NCI-H146 (cell line): ENCODE measurements at places on chromosomes 16 and 17.

DNA sequence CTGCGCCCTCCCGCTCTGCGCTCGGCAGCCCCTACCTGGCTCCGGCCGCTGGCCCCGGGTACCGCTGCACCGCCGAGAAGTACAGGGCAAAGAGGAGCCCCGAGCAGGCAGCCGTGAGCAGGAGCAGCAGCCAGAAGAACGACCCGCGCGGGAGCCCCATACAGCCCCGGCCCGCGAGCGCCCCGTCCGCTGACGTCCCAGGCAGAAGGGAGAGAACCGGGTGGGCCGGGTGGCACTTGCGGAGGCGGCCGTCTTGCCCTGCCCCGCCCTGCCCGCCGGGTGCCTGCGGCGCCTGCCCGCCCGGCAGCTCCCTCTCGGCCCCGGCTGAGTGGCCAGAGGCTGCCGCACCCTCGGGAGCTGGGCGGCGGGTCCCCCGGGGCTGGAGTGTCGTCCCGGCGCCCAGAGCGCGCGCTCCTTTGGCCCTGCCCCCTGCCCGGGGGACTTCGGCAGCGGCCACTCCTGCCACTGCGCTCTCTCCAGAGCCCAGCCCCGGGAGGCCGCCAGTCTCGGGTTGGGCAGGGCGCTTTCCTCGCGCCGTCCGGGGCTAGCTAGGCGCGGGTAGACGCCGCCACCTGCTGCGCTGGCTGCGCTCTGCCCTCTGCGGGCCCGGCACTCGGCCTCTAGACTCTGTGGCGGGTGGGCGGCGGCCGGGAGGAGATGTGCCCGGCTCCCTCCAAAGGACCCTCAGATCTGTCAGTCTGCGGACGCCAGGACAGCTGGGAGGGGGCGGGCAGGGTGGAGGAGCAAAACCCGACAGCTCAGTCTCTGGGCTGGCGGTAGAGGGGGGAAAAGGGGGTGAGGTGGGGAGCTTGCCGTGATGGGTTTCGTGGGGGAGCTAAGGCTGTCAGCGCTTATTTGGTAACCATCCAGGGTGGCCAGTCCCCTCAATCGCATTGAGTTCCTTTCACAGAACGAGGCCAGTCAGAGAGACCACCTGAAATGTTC lies at the start of gene ST6GALNAC2:
TSS of gene ST6GALNAC2 (minus strand) at position 212 of the 945 bp plus-strand sequence. CDS start at position 160, 52 bp downstream.
- DNase-seq = peak; percentile 83

DNA sequence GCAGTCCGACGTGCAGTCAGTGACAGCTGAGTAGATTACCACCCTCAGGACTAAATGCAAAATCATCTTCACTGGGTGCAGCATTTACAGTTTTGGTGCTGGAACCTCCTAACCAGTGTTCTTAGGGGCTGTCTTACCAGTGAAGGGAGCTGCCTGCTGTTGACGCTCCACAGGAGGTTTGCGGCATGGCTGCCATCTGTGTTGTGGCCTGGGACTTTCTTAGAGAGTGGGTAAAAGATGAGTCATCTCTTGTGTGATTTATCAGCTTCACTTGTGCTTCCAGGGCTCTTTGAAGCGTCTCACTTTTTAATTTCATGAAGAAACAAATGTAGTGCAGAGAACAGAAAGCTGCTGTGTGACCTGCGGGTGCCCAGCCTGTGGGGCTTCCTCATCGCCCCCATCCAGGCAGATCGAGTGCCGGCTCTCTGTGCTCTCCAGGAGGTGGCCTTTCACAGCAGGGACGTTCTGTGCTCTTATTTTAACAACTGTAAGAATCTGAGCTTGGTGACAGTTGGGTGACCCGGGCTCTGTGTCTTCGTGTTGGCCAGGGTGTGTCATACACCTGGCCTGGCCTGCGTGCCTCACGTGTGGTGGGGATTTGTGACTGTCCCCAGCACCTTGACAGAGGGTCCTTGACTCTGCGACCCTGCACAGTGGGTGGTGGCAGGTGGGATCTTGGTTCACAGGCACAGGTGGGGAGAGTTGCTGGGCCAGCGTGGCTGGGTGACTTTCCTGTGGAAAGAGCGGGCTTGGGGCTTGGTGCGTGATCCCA lies 24.3 kb upstream of the ZNF750 start:
- DNase-seq = peak; percentile 85

- DNase-seq = no peak
Observed at GRCh38 chr17:17343896-17344506, 40.8 kb downstream of the NT5M start.

GRCh38 chr17:8221663-8222379 lies 11.4 kb upstream of the AURKB start:
- DNase-seq = peak; percentile 85

- DNase-seq = no peak
Observed at GRCh38 chr16:11333702-11334101, 11.6 kb upstream of the RMI2 start.

DNA sequence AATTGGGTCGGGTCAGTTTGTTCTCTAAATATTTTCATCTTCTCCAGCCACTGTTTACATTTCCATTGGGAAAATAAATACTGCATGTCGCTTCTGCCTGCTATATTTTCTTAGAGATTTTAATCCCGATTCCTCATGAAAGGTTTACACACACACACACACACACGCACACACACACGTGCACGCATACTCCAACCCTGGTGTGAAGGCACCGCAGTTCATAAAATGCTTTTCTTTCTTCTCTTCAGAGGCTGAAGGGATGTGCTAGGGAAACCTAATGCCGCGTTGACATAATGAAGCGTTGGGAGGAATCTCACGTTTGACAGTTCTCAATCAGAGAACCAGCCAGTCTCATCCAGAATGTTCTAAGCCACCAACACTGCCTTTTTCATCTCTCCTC lies 222.9 kb upstream of the IRX3 start:
- DNase-seq = no peak

DNA sequence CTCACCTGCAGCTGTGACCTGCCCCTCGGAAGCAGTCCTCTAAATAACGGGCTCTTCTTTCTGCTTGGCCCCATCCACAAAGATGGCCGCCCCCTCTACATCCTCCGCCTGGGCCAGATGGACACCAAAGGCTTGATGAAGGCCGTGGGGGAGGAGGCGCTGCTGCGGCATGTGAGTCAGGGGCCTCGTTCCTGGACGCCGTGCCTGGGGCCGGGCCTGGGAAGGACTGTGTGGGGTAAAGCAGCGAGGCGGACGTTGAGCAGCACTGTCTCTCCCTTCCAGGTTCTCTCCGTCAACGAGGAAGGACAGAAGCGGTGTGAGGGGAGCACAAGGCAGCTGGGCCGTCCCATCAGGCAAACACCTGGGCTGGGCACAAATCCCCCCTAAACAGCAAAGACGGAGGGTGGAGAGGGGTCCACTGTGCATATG lies 33.1 kb downstream of the NAGPA start:
- no peak for DNase-seq

GRCh38 chr16:13994239-13995106 lies 74.5 kb downstream of the ERCC4 start:
- DNase-seq = peak; percentile 55

DNA sequence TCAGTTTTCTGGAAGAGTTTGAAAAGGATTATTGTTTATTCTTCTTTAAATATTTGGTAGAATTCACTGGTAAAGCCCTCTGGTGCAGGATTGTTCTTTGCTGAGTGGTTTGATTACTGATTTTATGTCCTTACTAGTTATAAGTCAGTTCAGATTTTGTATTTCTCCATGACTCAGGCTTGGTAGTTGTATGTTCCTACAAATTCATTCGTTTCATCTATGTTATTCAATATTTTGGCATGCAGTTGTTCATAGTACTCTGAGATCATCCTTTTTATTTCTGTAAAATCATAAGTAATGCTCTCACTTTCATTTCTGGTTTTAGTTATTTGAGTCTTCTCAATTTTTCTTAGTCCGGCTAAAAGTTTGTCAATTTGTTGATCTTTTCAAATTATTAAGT lies 58.1 kb upstream of the CRYM start:
- DNase-seq = no peak

- no peak for DNase-seq
Observed at GRCh38 chr17:40113907-40114245, 7.9 kb upstream of the MSL1 start.

GRCh38 chr17:60554377-60554788 lies 28.3 kb upstream of the APPBP2 start:
- no peak for DNase-seq

DNA sequence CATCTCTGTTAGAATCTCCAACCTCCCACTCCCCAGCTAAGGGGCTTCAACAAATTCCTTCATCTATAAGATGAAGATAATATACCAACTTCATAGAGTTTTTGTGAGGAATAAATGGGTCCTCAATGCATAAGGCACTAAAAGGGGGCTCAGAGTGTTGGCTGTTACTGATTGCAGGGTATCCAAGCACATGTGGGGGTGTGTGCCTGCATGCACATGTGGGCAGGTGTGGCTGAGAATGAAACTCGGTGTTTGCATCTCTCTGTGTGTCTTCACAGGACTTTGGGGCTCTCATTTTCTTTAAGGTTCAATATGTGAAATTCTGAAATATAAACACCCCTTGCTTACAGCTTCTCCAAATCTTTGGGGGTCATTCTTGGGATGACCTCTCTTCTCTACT lies 4.1 kb upstream of the PPP1R9B start:
- DNase-seq = no peak
